ENCODE measurements at places on chromosomes 7 and 10.
A peak's percentile ranks its signal among the peaks of the same experiment; 100 is the strongest.

DNA sequence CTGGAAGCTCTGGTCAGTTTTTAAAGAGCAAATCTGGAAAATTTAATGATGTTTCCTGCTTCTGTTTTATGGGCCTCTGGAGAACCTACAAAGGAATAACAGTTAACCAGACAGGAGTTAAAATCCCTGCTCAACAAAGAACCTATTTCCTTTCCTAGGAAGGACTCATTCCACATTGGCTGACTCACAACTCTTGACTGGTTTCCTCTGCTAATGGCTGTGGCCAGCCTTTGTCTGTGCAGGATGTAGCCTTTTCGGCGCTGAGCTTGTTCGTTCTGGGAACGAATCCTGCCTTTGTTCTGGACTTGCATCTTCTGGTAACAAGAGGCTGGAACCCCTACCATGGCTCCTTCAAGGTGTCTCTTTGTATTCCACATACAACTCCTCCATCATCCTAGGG, 112.8 kb upstream of the PDCD4 start:
- no peak for DNase-seq

DNA sequence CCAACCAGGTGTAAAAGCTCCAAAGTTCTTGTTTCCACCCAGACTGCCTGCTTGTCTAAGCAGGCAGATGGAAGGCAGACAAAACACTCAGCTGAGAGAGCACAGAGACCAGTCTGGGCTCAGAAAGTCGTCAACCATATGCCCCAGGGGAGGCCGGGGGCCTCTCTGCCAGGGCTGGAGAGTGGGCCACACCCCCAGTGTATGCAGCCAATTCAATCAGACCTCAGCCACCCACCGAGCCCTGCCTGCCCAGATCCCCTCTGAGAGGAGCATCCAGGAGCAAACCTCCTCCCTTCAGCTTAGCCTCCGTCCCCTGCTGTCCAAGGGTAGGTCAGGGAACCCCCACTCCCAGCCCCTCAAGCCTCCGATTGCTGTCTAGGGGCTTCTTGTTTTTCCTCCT, 196.3 kb downstream of the LSM5 start:
- no peak for DNase-seq

GRCh38 chr10:128540128-128540762, 414.0 kb upstream of the MKI67 start:
- no peak for DNase-seq

GRCh38 chr7:114530057-114530611, 115.5 kb downstream of the FOXP2 start:
- no peak for DNase-seq

DNA sequence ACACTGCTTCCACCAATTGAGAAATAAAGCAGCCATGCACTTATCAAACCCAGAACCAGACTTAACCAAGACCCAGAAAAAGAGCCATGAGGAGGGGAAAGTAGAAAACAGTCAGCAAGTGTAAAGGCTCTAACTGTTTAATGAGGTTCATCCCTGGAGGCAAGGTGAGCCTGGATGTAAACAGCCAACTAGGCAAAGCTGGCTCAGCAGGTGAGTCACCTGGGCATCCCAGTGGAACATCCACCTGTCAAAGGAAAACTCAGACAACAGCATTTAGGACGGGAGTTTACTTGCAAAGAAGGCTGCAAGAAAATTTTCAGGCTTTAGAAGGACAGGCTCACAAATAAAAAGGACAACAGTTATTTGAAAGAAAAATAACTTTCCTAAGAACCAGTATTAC, 153.0 kb downstream of the SNX13 start:
- no peak for DNase-seq

- no peak for DNase-seq
Observed at GRCh38 chr7:77548206-77548605, 11.1 kb downstream of the PTPN12 start.

DNA sequence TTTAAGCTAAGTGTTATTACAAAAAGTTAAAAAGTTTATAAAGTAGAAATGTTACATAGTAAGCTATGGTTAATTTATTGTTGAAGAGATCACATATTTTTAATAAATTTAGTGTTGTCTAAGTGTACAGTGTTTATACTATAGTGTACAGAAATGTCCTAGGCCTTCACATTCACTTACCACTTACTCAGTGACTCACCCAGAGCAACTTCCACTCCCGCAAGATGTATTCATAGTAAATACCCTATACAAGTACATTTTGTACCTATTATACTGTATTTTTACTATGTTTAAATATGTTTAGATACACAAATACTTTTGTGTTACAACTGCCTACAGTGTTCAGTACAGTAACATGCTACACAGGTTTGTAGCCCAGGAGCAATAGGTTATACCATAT, 69.2 kb downstream of the DNAJC1 start:
- no peak for DNase-seq

- peak; percentile 50 for DNase-seq
Observed at GRCh38 chr10:30542001-30542894, 87.3 kb downstream of the LYZL2 start.

DNA sequence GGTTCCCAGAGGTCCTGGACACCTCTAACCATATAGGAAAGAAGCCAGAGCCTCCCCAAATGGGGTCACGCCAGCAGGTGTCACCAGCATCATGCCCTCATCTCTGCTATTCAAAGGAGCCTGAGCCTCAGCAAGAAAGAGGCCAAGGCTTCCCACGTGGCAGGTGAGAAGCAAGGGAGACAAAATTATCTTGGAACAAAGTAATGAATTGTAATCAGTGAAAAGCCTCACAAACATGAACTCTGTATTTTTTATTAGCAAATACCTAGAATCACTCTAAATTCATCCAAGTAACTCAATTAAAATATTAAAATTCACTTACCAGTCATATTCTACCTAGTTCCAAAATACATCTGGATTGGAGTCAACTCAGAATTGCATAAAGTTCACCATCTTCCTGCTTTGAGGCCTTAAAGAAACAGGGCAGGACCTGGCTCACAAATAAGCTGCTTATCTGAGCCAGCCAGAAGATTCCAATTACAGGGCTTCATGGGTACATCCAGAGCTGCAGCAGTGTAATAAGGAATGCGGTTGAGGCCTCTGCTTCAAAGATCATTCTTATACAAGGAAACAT, 68.7 kb downstream of the SGMS1 start:
- no peak for DNase-seq

DNA sequence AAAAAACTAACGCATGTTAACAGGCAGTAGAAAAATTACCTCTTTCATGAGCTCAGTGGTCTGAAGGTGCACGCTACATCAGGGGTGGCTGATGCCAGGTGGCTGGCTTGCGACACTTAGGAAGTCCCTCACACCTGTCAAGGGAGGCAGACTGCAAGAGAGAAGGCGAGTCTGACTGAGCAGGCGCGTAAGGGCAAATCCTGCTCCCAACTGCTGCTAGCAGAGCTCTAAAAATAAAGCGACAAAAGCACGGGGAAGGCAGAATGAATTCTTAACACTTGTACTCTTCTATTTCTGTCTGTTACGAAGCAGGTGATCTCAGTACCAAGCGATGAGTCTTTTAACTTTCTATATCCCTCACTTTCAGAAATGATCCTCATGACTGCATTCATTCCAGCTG, 33.1 kb downstream of the CACNA2D1 start:
- no peak for DNase-seq

GRCh38 chr10:114492351-114493037, 88.2 kb upstream of the AFAP1L2 start:
- peak; percentile 64 for DNase-seq

Data from Karpas-422 (cell line).